ENCODE measurements at places on chromosomes 16 and 17.

DNA sequence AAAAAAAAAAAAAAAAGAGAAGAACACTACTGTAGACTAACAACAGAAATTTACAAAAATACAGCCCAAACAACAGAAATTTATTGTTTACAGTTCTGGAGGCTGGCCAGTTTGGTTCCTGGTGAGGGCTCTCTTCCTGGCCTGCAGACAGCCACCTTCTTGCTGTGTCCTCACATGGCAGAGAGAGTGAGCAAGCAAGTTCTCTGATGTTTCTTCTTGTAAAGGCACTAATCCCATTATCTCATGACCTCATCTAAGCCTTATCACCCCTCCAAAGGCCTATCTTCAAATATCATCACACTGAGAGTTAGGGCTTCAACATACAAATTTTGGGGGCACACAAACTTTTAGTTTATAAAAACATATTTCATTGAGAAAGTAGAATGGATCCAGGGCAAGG is 7.3 kb downstream of the ARSG start:
- no peak for DNase-seq

- no peak for DNase-seq
Measured at GRCh38 chr16:75390926-75391653, 42.2 kb downstream of the CFDP1 start.

GRCh38 chr16:72602499-72602898 is 430.5 kb upstream of the PMFBP1 start:
- no peak for DNase-seq

GRCh38 chr16:88440686-88441405 is 12.2 kb upstream of the ZFPM1 start:
- DNase-seq, result no peak

DNA sequence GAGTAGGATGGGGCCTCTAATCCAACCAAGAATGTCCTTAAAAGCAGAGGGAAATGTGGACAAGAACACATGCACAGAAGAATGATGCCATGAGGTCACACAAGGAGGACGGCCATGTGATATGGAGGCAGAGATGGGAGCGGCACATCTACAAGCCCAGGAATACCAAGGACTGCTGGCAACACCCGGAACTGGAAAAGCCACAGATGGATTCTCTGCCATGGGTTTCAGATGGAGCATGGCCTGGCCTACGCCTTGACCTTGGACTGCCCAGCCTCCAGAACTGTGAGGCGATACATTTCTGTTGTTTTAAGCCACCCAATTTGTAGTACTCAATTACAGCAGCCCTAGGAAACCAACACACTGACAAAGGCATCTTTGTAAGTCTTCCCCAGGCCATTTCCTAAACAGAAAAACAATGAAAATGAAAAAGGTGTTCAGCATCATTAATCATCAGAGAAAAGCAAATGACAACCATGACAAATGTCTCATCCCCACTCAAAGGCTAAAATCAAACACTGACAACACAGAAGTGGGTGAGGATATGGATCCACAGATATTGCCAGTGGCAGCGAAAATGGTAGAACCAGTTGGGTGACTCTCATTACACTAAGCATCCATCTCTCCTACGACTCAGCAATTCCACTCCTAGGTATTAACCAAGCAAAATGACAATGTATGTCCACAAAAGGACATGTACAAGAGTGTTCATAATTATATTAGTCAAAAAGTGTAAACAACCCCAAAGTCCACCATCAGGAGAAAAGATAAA is 76.9 kb upstream of the CNEP1R1 start:
- no peak for DNase-seq

- DNase-seq, result no peak
Measured at GRCh38 chr17:79048826-79049755, 25.1 kb downstream of the C1QTNF1 start.

- no peak for DNase-seq
Measured at GRCh38 chr17:63955232-63955631, 17.5 kb downstream of the SCN4A start.

- DNase-seq, result no peak
Measured at GRCh38 chr16:73226675-73227074, 178.7 kb upstream of the ZFHX3 start.

DNA sequence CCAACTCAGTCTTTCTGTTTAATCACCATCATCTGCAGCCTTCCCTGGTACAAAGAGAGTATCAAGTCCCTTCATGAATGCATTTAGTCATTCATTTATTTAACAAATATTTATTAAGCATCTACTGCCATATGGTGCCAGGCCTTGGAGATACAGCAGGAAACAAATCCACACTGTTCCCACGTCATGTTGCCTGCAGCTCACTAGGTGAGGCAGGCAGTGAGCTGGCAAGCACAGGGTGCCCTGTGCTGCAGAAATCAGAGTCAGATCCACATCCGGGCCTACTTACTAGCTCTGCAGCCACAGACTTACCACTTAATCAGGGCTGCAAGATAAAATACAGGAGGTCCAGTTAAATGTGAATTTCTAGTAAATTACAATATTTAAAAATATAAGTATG is 38.5 kb upstream of the CES5A start:
- DNase-seq, result no peak

- DNase-seq, result no peak
Measured at GRCh38 chr16:19210280-19210924, 42.4 kb downstream of the SYT17 start.

DNA sequence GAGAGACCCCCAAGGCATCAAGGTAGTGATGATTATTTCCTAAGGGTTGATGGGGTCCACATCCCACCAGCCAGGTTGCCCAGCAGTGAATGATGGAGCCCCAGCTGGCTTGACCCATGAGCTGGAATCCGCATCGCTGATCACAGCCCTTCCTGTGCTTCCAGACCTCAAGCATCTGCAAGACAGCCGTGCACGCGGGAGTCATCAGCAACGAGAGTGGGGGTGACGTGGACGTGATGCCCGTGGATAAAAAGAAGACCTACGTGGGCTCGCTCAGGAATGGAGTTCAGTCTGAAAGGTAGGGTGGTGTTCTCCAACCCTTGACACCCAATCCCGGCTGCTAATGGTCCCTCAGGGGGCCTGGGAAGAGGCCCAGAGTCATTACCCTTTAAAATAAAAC is 69.3 kb downstream of the CRISPLD2 start:
- DNase-seq, result no peak

DNA sequence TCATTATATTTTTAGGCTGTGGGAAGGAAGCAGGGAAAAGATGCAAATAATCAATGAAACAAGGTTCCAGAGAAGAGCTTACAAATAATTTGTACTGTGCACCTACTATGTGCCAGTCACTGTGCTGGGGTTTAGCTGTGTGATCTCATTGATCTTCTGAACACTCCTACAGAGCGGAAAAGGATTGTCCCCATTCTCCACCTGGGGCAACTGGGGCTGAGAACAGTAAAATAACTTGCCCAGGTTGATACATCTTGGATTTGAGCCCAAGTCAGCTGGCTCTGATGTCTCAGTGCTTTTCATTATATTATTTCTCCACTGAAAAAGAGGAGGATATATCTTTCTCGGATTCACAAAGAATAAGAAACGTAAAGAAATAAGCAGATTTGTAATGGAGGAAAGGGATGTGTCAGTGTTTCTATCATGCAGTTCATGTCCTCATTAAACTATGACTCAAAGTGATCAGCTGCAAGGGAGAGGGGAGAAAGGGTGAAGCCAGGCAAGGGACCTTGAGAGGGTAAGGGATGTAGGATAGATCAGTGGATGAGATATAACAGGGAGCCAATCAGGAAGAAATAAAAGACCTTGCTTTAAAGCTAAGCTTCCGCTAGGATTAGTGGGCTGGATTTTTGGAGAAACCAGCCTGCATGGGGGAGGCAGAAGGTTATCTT is 143.6 kb upstream of the NOL11 start:
- no peak for DNase-seq

Measured in NCI-H1105 (cell line).